RPMI7951 (cell line): ENCODE measurements at places on chromosomes 1 and 21. TPM values are rescaled to one million over a fixed set of nuclear protein-coding genes. Genes with fewer than 3 reads are reported as not detected.

Gene C1orf21
- total RNA-seq = 16.4 and 20.1 TPM in 2 replicates

Gene NEK2
- total RNA-seq = 100 and 110 TPM in 2 replicates

GRCh38 chr1:161021165-161021969 lies 415 bp upstream of the F11R start:
- DNase-seq = peak; percentile 35

GRCh38 chr1:215132156-215132555 lies 49.6 kb downstream of the KCNK2 start:
- peak; percentile 1 for DNase-seq

GRCh38 chr1:14332158-14332557 lies 266.3 kb upstream of the KAZN start:
- DNase-seq = no peak

GRCh38 chr1:63675420-63675931 lies 82.3 kb downstream of the PGM1 start:
- peak; percentile 13 for DNase-seq

DNA sequence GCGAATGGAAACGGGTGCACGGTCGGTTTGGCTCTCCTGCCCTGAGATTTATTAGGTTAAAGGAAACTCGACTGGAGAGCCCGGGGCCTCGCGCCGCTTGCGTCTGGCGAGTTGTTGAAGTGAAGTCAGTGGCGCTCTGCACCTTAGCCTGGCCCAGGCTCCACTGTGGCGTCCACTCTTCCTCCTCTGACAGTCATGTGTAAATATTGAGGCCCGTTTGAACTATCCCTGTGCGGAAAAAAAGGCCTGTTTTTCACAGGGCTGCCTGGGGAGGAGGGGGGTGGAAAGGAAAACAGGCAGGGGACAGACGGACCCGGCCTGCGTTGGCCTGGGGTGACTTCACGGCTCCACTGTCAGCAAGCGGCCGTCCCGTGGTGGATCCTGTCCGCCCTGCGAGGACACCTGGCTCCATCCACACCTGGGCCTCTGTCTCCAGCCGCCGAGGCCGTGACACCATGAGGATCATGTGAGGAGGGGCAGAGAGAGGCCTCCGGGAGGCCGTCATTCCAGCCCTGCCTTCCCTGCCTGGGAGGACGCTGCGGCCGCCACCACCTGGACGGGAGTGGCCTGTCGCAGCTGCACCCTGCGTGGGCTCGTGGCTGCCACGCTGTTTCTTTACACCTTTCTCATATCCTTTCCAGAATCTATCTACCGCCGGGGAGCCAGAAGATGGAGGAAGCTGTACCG lies 59.8 kb downstream of the FAAP20 start:
- no peak for DNase-seq

DNA sequence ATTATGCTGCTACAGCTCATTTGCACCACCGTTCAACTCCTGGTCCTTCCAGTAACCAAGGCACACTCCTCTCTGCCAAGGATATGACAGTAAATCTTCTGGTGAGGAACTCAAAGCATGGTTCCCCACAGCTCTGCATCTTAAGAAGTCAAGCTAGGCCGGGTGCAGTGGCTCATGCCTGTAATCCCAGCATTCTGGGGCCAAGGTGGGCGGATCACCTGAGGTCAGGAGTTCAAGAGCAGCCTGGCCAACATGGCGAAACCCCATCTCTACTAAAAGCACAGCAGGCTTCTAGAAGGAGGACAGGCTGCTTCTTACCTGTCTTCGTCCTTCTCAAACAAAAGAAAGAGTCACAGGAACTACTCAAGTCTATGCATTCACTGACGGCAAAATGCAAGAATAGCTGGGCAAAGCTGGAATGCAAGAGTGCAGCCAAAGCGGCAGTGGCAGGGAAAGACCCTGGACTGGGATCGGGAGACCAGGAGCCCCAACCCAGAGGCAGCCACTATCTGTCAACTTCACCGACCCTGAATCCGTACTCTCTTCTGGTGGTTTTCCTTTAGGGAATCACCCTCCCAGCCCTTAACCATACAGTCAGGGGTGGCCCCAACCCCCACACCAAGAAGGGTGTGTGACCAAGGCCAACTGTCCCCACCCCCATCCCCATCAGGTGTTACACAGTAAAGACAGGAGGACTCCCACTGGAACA lies 75.5 kb downstream of the NPHP4 start:
- DNase-seq = no peak

Gene FCRL5
- total RNA-seq = not detected in 2 replicates

DNA sequence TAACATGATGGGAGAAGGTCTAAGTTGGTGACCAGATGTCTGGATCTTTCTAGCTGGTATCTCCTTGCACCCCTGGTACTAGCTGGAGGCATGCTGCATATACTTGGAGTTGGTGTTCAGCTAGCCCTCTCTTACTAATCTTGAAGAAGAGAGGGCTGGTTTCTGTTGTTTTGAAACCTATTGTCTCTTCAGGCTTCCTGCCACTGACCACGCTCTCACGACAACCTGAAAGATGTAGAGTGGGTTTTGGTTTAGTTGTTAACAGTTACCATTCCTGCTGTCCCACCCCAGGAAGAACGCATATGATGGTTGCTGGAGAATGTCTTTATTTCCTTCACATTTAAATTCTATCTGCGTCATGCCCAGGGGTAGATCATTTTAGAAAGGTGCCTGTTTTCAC lies 3.6 kb downstream of the MAN1C1 start:
- DNase-seq = no peak

DNA sequence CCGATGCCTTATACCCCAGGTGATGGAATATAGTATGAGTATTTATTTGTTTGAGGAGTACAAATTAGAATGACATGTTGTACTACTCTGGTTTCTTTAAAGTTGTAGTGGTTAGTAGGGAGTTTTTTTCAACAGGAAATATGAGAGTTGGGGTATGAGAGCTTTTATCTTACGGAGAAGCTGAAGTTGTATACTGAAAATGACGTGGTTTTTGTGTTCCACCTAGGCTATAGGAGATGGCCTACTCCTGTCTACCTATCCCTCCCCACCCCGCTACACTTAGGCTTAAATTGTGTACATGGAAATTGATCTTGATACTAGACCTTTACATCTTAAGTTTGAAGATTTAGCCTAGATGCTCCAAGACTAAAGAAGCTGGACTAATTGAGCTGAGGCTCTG lies 6.8 kb upstream of the HAX1 start:
- DNase-seq = no peak

Gene CLCA4
- not detected in 2 replicates for total RNA-seq
